GM23338 (cell line): ENCODE measurements at places on chromosomes 12 and 14. TPM values are rescaled to one million over a fixed set of nuclear protein-coding genes. Genes with fewer than 3 reads are reported as not detected.

GRCh38 chr14:76918256-76918781 lies 92.1 kb downstream of the LRRC74A start:
- no peaks in the 10 kb centered on the region for H3K36me3 ChIP-seq
- peak overlapping the region; percentile 66; the same call in 1 of the 2 replicates for H3K27ac ChIP-seq
- no peak overlapping the region for H3K4me3 ChIP-seq
- H3K27me3 ChIP-seq = no peaks in the 10 kb centered on the region
- peaks cover 53% of the 10 kb centered on the region for H3K4me1 ChIP-seq
- no peak for DNase-seq

- no peaks in the 10 kb centered on the region for H3K27me3 ChIP-seq
- peaks cover 19% of the 10 kb centered on the region for H3K36me3 ChIP-seq
- DNase-seq = peak; percentile 88
- peak overlapping the region; percentile 97 for H3K27ac ChIP-seq
- peaks cover 11% of the 10 kb centered on the region for H3K4me1 ChIP-seq
Observed at GRCh38 chr14:67674139-67674479, 323 bp downstream of the VTI1B start.

GRCh38 chr14:75310295-75311111 lies 31.9 kb downstream of the FOS start:
- no peak overlapping the region for H3K4me3 ChIP-seq
- peaks cover 3% of the 10 kb centered on the region; the same call in 1 of the 2 replicates for H3K4me1 ChIP-seq
- no peaks in the 10 kb centered on the region for H3K36me3 ChIP-seq
- peak; percentile 93 for DNase-seq
- H3K27ac ChIP-seq = peak overlapping the region; percentile 77
- no peaks in the 10 kb centered on the region for H3K27me3 ChIP-seq

DNA sequence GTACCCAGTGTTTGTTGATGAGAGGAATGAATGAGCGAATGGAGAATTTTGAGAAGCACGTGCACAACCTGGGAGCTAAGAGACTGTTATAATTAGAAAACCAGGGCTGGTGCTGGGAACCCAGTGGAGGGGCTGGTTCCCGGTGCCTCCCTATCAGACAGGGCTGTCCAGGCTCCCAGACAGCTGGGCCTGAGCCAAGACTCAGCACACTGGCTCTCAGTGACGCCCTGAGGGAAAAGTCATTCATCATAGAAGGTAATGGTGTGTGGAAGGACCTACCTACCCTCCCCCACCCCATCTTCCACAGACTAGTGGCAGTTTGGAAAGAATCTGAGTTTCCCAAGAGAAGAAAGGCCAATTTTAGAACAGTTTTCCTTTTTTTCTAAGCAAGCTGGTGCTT lies 34.7 kb downstream of the KCNA5 start:
- H3K4me3 ChIP-seq = no peak overlapping the region
- no peak overlapping the region for H3K27ac ChIP-seq
- H3K36me3 ChIP-seq = no peaks in the 10 kb centered on the region; the same call in 1 of the 2 replicates
- no peaks in the 10 kb centered on the region for H3K27me3 ChIP-seq

- no peak overlapping the region for H3K27ac ChIP-seq
- H3K4me3 ChIP-seq = no peak overlapping the region
- no peak for DNase-seq
- H3K27me3 ChIP-seq = no peaks in the 10 kb centered on the region
- H3K4me1 ChIP-seq = no peaks in the 10 kb centered on the region
Observed at GRCh38 chr12:32864731-32865130, 31.8 kb downstream of the PKP2 start.

DNA sequence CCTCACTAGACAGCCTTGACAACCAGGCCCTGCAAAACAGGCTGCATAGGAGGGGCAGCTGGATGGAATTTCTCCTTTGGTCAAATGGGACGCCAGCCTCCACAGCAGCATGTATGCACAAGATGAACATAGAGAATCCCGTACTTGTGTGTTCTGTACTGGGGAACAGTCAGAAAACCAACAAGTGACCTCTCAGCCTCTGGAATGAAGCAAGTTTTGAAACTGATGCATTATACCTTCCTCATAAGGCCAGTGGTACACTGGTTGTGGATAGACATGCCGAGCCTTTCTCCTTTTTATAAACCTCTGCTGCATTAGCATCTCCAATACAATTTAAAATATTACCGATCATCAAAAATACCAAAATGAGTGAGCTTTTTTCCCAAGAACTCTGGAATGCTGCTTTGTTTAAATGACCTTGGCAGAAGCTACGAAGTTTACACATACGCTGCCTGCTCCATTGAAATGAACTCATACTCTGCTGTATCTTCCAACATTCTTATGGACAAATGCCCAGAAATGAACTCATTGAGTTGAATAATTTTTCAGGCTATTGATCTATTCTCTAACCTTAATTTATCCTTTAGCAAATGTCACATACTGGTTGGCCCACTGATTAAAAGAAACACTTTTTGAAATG lies 47.6 kb upstream of the FERMT2 start:
- H3K4me3 ChIP-seq = no peak overlapping the region
- no peak for DNase-seq
- no peaks in the 10 kb centered on the region for H3K4me1 ChIP-seq
- H3K27me3 ChIP-seq = no peaks in the 10 kb centered on the region

- H3K4me1 ChIP-seq = peaks cover 12% of the 10 kb centered on the region
- H3K27me3 ChIP-seq = no peaks in the 10 kb centered on the region
- no peaks in the 10 kb centered on the region; the same call in 1 of the 2 replicates for H3K36me3 ChIP-seq
- H3K27ac ChIP-seq = no peak overlapping the region
Observed at GRCh38 chr12:116739381-116739887, 1.3 kb downstream of the RNFT2 start.

DNA sequence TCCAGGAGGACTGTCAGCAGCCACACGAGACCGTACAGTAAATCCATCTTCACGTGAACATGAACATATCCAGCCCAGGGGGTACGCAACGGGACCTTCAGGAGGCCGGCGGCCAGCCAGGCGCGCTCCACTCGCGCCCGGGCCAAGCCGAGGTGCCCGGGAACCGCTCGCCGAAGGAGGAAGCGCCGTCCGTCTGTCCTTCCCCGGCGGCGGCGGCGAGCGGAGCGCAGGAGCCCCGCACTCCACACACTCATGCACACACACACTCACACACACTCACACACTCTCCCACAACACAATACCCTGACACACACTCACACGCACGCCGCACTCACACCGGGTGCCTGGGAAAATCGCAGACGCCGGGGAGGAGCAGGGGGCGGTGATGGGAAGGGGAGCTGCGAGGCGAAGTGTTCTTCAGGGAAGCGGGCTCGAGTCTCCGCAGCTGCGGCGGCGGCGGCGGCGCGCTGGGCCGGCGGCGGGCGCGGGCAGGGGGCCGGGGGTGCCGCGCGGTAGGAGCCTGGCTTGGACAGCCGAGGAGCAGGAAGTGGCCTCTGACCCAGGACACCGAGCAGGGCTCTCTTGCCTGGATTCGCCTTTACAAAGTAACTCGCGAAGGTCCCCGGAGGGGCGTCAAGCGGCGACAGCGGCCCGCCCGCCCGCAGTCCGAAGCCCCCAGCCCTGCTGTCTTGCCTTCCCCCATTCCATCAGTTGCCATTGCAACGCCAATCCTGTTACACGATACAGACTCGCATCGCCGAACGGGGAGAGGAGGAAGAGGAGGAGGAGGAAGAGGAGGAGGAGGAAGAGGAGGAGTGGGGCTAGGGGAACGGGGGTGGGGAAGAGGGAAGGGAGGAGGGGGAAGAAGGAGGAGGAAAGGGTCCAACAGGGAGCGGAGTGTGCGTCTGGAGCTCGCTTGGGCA lies 601 bp downstream of the MDGA2 start:
- H3K4me1 ChIP-seq = peaks cover 11% of the 10 kb centered on the region
- H3K36me3 ChIP-seq = no peaks in the 10 kb centered on the region
- DNase-seq = peak; percentile 63
- peak overlapping the region; percentile 89 for H3K4me3 ChIP-seq
- peaks cover 77% of the 10 kb centered on the region for H3K27me3 ChIP-seq

DNA sequence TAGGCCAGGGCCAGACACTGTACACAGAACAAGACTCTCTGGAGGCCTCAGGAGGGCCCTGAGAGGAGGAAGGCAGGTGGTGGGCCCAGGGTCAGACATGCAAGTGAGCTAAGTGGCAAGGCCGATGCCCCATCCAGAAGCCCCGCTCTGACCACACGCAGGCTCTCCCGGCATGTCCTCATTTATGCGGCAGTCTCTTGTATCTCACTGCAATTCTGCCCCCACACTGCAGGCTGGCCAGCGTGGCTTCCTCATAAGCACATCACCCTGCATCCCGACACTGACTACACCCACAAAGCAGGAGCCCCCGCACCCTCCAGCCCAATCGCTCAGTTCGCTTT lies 17.5 kb downstream of the SSH1 start:
- no peaks in the 10 kb centered on the region for H3K27me3 ChIP-seq
- no peak for DNase-seq
- H3K27ac ChIP-seq = 0 out of 2 replicates have a peak overlapping the region, but pooled peaks have one; percentile 42

DNA sequence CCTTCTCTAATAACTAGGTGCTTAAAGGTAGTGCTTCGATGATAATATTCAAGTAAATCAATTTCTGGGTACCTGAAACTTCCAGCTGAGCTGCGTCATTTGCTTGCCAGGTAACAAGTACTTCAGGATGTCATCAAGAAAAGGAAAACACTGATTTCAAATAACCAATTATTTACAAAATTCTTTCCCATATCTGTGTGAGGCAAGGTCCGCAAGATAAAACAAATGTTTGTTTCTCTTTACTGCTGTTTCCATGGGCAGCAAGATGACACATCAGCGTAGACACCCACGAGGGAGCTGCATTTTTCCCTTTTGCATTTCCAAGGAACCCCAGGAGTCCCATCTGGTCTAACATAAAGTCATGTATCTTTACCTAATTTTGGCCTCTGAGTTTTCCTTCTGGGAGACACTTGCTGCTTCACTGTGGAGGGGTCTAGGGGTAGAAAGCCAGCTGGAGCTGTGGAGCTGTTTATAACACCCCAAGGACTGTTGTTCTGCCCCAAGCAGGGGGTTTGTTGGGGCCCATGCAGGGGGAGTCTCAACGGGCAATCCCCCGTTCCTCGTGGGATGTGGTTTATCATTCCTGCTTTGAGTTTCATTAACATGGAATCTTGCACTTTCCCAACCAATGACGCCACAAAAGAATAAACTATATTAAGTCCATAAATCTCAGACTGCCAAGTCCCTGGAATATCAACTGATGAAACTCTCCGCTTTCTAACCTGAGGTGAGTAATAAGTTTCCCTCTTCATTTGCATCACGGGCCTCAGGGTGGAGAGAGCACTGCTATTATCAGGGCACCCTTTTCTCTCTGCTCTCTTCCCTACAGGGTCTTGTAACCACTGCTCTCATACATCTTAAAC lies 112.8 kb upstream of the PELI2 start:
- H3K4me3 ChIP-seq = no peak overlapping the region
- DNase-seq = peak; percentile 65
- peaks cover 25% of the 10 kb centered on the region for H3K4me1 ChIP-seq
- H3K36me3 ChIP-seq = no peaks in the 10 kb centered on the region
- no peaks in the 10 kb centered on the region for H3K27me3 ChIP-seq
- H3K27ac ChIP-seq = 0 out of 2 replicates have a peak overlapping the region, but pooled peaks have one; percentile 28

GRCh38 chr14:26905229-26905628 lies 307.4 kb upstream of the NOVA1 start:
- no peaks in the 10 kb centered on the region for H3K27me3 ChIP-seq
- no peak for DNase-seq
- H3K4me1 ChIP-seq = no peaks in the 10 kb centered on the region
- no peaks in the 10 kb centered on the region for H3K36me3 ChIP-seq

DNA sequence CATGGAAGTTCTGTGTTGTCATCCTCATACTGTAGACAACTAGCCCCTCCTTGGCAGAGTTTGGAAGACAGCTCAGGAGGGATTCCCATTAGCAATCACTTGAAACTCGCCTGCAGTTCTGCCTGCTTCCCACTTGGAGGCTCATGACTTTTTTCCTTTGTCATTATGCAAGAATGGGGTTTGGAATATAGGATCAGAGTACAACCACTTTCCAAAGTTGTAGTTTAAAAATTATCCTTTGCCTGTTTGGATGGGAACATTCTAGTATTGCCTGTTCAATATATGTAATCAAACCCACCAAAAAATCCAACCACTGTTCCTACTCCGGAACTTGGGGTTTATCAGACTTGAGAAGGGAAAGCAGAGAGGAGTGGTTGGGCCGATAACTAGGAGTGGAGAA lies 2.1 kb upstream of the GPD1 start:
- H3K27ac ChIP-seq = 0 out of 2 replicates have a peak overlapping the region, but pooled peaks have one; percentile 12
- no peak overlapping the region for H3K4me3 ChIP-seq
- DNase-seq = peak; percentile 91
- peaks cover 12% of the 10 kb centered on the region; the same call in 1 of the 2 replicates for H3K4me1 ChIP-seq

RIMKLB gene
- 94.8 and 104 TPM in 2 replicates for total RNA-seq

IGF1 gene
- not detected in 2 replicates for total RNA-seq

DPY19L2 gene
- 8.0 and 10.8 TPM in 2 replicates for total RNA-seq

CLEC6A gene
- 0.19 TPM in 1 of 2 replicates, not detected in the other for total RNA-seq
